ENCODE measurements at places on chromosomes 4 and X. TPM values are rescaled to one million over a fixed set of nuclear protein-coding genes. Genes with fewer than 3 reads are reported as not detected.
A peak's percentile ranks its signal among the peaks of the same experiment; 100 is the strongest.

GRCh38 chr4:5478169-5478568, 230.2 kb downstream of the EVC2 start:
- no peaks in the 10 kb centered on the region for H3K36me3 ChIP-seq
- H3K27ac ChIP-seq, result no peak overlapping the region
- no peaks in the 10 kb centered on the region for H3K4me1 ChIP-seq
- DNase-seq, result no peak

DNA sequence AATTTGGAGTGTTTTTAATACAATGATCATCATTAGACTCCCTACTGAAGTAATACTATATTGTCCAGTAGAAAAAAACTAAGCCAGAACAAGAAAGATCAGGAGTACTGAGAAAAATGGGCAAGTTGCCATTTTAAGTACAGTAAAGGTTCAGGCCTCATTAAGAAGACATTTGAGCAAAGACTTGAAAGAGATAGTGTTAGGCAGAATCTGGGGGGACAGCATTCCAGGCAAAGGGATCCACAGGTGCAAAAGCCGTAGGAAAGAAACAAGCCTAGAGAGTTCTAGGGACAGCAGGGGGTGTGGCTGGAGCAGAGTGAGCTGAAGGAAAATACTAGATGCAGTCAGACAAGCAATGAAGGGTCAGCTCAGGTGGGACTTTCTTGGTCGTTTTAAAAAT, 58.1 kb upstream of the INTU start:
- H3K36me3 ChIP-seq, result no peaks in the 10 kb centered on the region
- H3K4me3 ChIP-seq, result no peak overlapping the region
- no peak overlapping the region for H3K27ac ChIP-seq
- no peaks in the 10 kb centered on the region for H3K4me1 ChIP-seq
- H3K27me3 ChIP-seq, result no peaks in the 10 kb centered on the region

DNA sequence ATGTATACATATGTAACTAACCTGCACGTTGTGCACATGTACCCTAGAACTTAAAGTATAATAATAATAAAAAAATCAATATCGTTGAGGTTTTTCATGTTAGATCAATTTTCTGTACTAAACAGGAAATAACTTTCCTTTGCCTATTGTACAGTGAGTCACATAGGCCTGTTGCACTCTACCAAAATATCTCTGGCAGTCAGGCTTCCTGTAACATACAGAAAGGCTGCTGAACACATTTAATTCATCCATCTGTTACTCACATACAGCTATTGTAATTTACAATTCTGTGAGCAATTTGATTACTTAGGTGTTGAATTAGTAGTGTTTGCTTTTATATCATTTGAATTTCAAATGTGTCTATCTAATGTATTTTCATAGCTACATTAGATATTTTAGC, 427.8 kb downstream of the TMA16 start:
- no peak overlapping the region for H3K4me3 ChIP-seq
- no peaks in the 10 kb centered on the region for H3K27me3 ChIP-seq
- H3K4me1 ChIP-seq, result peaks cover 2% of the 10 kb centered on the region
- no peak for DNase-seq

DNA sequence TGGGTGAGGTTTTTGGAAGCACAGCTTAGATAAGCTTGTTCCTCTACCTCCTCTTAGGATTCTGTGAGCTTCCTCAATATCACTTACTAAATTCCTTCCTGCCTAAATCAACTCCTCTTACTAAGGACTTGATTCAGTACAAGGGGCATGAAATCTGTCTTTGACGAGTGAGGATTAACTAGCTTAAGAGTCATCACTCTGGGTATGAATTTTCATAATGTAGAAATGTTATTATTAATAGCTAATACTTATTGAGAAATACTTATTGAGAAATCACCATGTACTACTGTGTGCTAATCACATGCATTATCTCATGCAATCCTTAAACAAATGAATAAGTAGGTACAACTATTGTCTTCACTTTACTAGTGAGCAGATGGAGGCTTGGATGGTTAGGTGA, 28.6 kb downstream of the TRPC3 start:
- H3K36me3 ChIP-seq, result no peaks in the 10 kb centered on the region
- DNase-seq, result no peak
- no peak overlapping the region for H3K4me3 ChIP-seq
- H3K27ac ChIP-seq, result no peak overlapping the region

DNA sequence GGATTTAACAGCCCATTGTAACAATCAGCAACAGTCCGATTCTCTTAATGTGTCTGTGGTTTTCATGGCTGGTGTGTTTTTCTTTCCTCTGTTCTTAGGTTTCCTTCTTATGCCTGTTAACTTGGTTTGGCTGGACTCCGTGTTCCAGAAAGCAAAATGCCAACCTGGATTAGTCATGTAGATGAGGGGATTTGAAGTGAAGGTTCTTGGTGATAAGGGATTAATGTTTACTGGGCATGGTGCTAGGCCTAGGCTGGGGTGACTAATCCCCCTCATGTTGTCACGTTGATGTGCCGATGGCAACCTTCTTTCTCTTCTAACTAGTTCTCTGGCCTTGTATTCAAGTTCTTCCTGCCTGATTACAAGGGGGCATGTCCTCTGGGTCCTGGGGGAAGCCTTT, 85.9 kb downstream of the REPS2 start:
- H3K27ac ChIP-seq, result no peak overlapping the region
- H3K36me3 ChIP-seq, result no peaks in the 10 kb centered on the region
- no peak for DNase-seq

DNA sequence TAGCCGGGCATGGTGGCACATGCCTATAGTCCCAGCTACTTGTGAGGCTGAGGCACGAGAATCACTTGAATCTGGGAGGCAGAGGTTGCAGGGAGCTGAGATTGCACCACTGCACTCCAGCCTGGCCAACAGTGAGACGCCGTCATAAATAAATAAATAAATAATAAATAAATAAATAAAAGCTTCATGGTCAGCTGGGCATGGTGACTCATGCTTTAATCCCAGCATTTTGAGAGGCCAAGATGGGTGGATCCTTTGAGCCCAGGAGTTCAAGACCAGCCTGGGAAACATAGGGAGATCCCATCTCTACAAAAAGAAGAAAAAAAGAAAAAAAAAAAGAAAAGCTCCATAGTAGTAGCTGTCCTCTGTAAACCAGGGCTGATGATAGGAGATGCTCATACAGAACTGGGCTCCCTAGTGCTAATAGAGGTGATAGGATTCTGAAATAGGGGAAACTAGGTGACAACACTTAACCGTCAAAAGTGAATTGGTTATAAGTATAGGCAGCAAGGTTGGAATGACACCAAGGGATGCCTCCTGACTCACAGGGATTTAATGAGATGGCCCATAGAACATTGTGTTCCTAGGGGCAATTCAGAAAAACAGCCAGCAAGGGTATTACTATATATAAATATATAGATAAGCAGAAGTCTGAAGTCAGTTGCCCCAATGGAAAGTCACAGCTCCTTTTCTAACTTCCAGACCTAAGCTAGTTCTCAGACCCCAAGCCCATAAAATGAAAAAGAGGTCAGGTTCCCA, 41.8 kb upstream of the ARHGEF6 start:
- no peak overlapping the region for H3K4me3 ChIP-seq
- H3K36me3 ChIP-seq, result no peaks in the 10 kb centered on the region
- no peaks in the 10 kb centered on the region for H3K4me1 ChIP-seq
- H3K27me3 ChIP-seq, result no peaks in the 10 kb centered on the region
- no peak overlapping the region for H3K27ac ChIP-seq

- no peak overlapping the region for H3K4me3 ChIP-seq
- peaks cover 20% of the 10 kb centered on the region for H3K4me1 ChIP-seq
- H3K27ac ChIP-seq, result peak overlapping the region; percentile 50
Measured at GRCh38 chr4:11505221-11505971, 76.7 kb upstream of the HS3ST1 start.

DNA sequence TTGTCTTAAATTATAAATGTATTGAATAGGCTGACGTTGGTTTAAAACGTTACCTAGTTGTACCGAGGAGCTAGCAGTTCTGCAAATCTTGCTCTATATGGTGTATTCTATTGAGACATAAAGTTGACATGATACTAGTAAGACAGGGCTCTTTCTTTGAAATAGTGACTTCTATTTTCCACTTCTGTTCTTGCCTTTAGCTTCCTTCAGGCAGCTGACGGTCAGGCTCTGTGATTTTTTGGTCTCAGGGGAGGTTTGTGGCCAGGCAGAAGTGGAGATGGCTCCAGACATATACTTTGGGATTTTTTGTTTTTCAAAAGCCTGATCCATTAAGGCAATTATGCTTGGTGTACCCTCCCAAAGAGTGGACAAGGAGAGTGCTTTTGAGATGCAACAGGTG, 95.2 kb downstream of the SLC34A2 start:
- H3K36me3 ChIP-seq, result peaks cover 33% of the 10 kb centered on the region
- no peaks in the 10 kb centered on the region for H3K4me1 ChIP-seq
- no peaks in the 10 kb centered on the region for H3K27me3 ChIP-seq

- H3K27ac ChIP-seq, result peak overlapping the region; percentile 80
- peaks cover 9% of the 10 kb centered on the region for H3K27me3 ChIP-seq
- peaks cover 40% of the 10 kb centered on the region for H3K4me1 ChIP-seq
- H3K4me3 ChIP-seq, result peak overlapping the region; percentile 82
Measured at GRCh38 chr4:108171339-108172230, 2.9 kb upstream of the LEF1 start.

DNA sequence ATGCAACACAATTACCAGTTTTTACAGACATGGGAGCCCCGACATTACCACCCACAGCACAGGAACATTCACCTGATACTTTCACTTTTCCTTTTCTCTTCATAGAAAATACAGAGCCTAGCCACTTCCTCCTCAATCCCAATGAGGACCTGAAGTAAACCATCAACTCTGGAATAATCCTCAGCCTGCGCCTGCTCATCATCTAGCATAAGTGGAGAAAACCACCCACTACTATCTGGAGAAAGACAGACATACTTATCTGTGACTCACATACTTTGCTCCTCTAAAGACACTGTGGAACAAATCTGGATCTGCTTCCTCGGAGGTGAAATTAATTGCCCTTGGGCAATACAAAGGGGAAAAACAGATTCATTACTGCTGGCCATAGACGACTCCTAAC, 47.8 kb downstream of the ZCCHC13 start:
- H3K36me3 ChIP-seq, result no peaks in the 10 kb centered on the region
- peaks cover 6% of the 10 kb centered on the region for H3K4me1 ChIP-seq
- H3K27me3 ChIP-seq, result no peaks in the 10 kb centered on the region
- DNase-seq, result no peak

DNA sequence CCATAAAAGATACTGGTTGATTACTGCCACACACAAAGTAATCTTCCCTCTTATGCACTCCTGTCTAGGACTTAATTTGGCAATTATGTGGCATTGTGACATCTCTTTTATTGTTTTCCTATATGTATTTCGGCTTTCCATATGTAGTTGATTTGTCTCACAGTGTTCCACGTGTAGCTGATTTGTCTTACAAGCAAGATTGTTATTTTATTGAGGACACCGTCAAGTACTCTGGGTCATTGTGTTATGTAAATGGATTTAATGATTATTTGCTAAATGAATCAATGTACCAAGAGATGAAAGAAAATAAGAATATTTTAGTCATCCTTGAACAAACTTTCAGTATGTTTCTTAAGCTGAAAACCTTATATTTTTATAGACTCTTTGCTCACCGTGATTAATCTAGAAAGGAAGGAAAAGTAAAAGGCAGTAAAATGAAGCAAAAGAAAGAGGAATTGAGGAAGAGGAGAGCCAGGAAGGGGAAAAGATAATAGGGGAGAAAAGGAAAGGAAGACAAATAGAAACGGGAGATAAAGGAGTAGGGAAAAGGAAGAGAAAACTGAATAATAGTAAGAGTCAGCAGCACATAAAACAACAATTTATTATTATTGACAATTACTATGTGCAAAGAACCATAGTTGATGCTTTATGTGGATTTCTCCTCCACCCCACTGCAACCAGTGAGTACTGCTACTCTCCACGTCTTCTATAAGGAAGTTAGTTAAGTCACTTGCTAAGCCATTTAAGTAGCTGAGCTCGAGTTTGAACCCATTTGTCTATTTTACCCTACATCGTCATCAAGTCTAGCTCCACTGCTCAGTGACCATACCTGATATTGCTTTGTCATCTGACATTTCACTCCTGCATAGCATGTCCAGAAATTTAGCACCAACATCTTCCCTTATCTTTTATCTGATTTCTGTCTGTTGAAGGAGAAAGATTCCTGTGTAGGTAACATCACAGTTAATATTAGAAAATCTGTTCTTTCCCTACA, 336.5 kb downstream of the BMPR1B start:
- H3K4me3 ChIP-seq, result no peak overlapping the region
- H3K4me1 ChIP-seq, result no peaks in the 10 kb centered on the region
- H3K27ac ChIP-seq, result no peak overlapping the region
- H3K36me3 ChIP-seq, result no peaks in the 10 kb centered on the region
- H3K27me3 ChIP-seq, result peaks cover 2% of the 10 kb centered on the region
- DNase-seq, result no peak

GRCh38 chrX:140022482-140022881, 57.2 kb upstream of the CXorf66 start:
- DNase-seq, result no peak
- no peak overlapping the region for H3K27ac ChIP-seq
- H3K4me1 ChIP-seq, result no peaks in the 10 kb centered on the region
- H3K36me3 ChIP-seq, result no peaks in the 10 kb centered on the region
- no peaks in the 10 kb centered on the region for H3K27me3 ChIP-seq

- DNase-seq, result no peak
- no peak overlapping the region for H3K27ac ChIP-seq
- H3K4me3 ChIP-seq, result no peak overlapping the region
- peaks cover 7% of the 10 kb centered on the region for H3K27me3 ChIP-seq
Measured at GRCh38 chr4:54447304-54447703, 210.5 kb upstream of the KIT start.

- H3K4me3 ChIP-seq, result no peak overlapping the region
- H3K27ac ChIP-seq, result no peak overlapping the region
- H3K27me3 ChIP-seq, result no peaks in the 10 kb centered on the region
- no peaks in the 10 kb centered on the region for H3K4me1 ChIP-seq
- no peaks in the 10 kb centered on the region for H3K36me3 ChIP-seq
- DNase-seq, result no peak
Measured at GRCh38 chr4:106687026-106687425, 318.4 kb upstream of the GIMD1 start.

DNA sequence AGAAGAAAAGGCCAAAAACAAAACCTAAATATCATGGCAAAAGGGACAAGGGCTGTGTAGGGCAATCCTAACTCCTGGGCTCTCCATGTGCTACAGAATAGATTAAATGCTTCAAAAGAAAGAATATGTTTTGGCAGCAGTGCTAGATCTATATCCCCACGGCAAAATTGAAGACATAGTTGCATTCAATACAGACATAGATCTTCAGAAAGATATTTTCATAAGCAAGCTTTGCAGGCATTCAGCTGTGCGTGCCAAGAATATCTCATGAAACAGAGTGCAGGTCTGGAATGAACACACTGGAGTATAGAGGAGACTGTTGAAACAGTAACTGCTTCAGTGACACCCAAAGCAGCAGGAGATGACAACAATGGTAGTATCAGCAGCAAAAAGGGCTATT, 1476.9 kb downstream of the ARAP2 start:
- DNase-seq, result no peak
- H3K27ac ChIP-seq, result no peak overlapping the region
- no peaks in the 10 kb centered on the region for H3K27me3 ChIP-seq
- no peaks in the 10 kb centered on the region for H3K36me3 ChIP-seq
- no peaks in the 10 kb centered on the region for H3K4me1 ChIP-seq

TRO gene
- 3.9 TPM for total RNA-seq

CORIN gene
- 0.56 TPM for total RNA-seq

TLR1 gene
- total RNA-seq, result 1.5 TPM

IL13RA1 gene
- 1.5 TPM for total RNA-seq

IL1RAPL2 gene
- total RNA-seq, result not detected

IL2RG gene
- 289 TPM for total RNA-seq

SORCS2 gene
- 0.07 TPM for total RNA-seq

All from activated CD4-positive, alpha-beta memory T cell treated with anti-CD3 and anti-CD28 coated beads for 36 hours (primary cell).